Panc1 (cell line): ENCODE measurements at places on chromosomes 12 and 14.
A peak's percentile ranks its signal among the peaks of the same experiment; 100 is the strongest.

DNA sequence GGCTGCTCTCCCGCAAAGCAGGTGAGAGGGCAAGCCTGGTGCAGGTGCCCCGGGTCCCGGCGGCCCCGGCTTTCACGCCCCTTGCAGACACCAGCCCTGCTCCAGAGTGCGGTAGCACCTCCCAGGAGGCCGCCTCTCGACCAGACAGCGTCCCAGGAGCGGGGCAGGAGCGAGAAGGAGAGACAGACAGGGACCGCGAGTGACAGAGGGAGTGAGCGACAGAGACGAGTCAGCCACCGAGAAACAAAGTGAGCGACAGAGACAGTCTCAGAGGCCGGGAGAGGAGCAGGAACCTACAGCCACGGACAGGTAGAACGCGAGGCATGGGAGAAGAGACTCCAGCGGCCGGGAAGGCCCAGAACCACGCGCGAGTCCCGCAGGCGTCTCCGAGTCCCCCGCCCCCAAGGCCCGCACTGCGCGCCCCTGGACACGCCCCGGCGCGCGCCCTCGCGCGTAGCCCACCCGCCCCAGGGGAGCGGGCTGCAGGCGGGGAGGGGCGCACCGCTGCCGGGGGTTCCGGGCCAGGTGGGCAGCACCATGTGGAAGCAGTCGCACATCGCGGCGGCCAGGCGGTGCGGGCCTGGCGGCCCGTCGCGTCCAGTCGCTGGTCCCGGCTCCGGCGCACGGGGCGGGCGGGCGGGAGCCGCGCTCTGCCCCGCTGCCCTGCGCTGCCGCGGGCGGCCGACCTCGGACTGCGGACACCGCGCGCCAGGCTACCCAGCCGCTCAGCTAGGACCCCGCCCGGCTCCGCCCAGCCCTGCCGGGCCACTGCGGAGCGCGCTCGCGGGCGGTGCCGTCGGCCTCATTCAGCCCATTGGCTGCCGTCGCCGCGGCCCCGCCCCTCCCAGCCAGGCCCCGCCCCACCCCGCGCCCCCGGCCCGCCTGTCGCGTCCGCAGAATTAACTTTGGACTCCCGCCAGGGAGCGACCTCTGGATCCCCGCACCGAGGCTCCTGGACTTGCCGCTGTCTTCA is at the start of gene AHNAK2:
AHNAK2 (minus strand) TSS at position 694 of the 973 bp plus-strand sequence; CDS start at position 557, 137 bp downstream.
- H3K27me3 ChIP-seq = no peaks in the 10 kb centered on the region
- peak within 1 kb of the TSS; percentile 79 for H3K27ac ChIP-seq
- no peak for DNase-seq
- H3K36me3 ChIP-seq = peaks cover 2% of the 10 kb centered on the region; the same call in 1 of the 2 replicates
- H3K4me3 ChIP-seq = peak within 1 kb of the TSS; percentile 70
- H3K4me1 ChIP-seq = peaks cover 52% of the 10 kb centered on the region

DNA sequence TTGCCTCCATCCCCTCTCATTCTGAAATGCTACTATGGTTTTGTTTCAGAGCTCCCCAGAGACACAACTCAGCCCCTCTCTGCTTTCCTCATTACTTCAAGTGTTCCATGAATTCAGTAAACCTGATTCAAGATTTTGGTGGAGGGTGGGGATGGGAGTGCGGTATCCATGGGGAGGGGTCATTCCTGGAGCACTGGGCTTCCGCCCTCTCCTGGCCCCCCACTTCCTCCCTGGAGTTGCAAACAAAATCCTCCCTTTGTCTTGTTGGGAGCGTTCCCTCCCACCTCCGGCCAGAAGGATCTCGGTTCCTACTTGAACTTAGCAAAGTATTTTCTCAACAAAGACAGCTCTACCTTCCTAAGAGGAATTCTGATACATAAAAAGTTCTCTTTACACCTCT is 71.8 kb upstream of the LTA4H start:
- no peaks in the 10 kb centered on the region; the same call in 1 of the 2 replicates for H3K27me3 ChIP-seq
- H3K4me3 ChIP-seq = no peak overlapping the region
- no peak overlapping the region for H3K27ac ChIP-seq
- DNase-seq = no peak
- H3K4me1 ChIP-seq = no peaks in the 10 kb centered on the region

GRCh38 chr12:106845902-106846301 is 71.4 kb downstream of the RIC8B start:
- H3K36me3 ChIP-seq = peaks cover 13% of the 10 kb centered on the region
- no peak for DNase-seq
- no peak overlapping the region for H3K4me3 ChIP-seq

GRCh38 chr12:56104815-56105608 is 653 bp downstream of the PA2G4 start:
- H3K4me3 ChIP-seq = peak overlapping the region; percentile 93
- H3K36me3 ChIP-seq = peaks cover 28% of the 10 kb centered on the region
- peaks cover 20% of the 10 kb centered on the region for H3K4me1 ChIP-seq
- no peak for DNase-seq
- H3K27ac ChIP-seq = peak overlapping the region; percentile 93
- H3K27me3 ChIP-seq = no peaks in the 10 kb centered on the region; the same call in 1 of the 2 replicates

GRCh38 chr14:38794677-38795076 is 308.4 kb downstream of the SEC23A start:
- H3K4me3 ChIP-seq = no peak overlapping the region
- no peaks in the 10 kb centered on the region for H3K4me1 ChIP-seq
- DNase-seq = no peak
- H3K27me3 ChIP-seq = no peaks in the 10 kb centered on the region
- H3K36me3 ChIP-seq = no peaks in the 10 kb centered on the region

DNA sequence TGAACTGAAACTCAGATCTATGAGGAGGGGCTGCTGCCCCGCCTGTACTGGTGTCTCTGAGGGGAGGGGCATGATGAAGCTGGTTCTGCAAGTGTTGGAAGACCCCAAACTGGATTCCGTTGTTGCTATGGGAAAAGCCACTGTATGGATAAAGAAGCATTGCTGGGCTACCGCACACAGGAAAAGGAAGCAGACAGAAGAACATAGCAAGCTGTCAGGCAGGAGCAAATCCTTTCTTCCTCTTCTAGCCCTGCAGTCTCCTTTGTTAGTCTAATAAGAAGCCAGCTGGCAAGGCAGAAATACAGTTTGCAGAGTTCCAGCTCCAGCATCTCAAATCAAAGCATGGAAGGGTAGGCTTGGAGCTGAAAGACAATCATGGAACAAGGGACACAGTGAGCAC is 26.3 kb upstream of the NR1H4 start:
- H3K36me3 ChIP-seq = no peaks in the 10 kb centered on the region
- H3K4me1 ChIP-seq = no peaks in the 10 kb centered on the region
- no peak overlapping the region for H3K4me3 ChIP-seq
- no peak overlapping the region for H3K27ac ChIP-seq
- DNase-seq = no peak

DNA sequence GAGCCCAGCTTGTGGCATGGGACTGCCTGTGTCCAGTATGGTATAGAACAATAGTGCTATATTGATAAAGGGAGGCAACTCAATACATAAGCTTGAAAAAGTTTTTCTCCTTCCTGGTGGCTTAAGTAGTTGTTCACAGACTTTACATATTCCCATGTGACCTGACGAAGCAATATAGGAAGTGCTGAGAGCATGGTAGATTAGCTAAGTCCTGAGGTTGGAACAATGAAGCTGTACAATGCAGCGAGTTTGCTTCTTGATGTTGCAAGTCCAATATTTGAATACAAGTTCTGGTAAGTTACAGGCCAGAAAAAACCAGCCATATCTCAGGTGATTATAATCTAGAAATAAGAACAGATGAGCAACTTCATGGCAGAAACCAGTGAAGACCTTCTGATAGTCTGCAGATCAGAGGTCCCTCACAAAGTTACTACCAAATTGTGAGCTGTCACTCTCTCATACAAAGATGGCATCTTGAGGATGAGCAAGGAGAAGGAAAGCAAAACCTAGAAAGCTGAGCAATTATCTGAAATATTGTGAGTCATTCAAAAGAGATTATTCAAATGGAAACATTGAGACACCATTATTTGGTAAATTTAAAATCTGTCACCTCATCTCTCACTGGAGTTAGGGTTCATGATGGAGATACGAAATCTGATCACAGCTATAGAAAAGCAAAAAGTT is 72.9 kb upstream of the BTG1 start:
- H3K36me3 ChIP-seq = no peaks in the 10 kb centered on the region

DNA sequence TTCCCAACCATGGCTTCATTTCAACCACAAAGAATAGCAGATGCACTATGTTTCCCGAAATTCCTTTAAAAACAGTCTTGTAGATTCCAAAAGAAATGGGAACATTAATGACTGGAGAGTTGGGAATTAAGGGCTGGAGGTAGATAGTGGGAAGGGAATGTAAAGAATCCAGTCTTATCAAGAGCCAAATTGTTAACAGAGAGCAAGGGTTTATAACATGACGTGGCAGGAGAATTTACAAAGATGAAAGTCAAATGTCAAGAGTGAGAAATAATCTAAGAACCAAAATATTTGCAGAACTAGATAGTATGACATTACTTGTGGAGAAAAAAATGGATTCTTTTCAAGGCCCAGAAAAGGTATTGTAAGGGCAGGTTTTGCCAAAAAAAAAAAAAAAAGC is 200.9 kb downstream of the GRIN2B start:
- DNase-seq = no peak
- H3K27me3 ChIP-seq = no peaks in the 10 kb centered on the region

GRCh38 chr12:51898506-51898905 is 8.8 kb upstream of the ACVRL1 start:
- no peak overlapping the region for H3K27ac ChIP-seq
- no peak for DNase-seq
- no peak overlapping the region for H3K4me3 ChIP-seq
- H3K4me1 ChIP-seq = no peaks in the 10 kb centered on the region
- H3K27me3 ChIP-seq = no peaks in the 10 kb centered on the region

GRCh38 chr12:31423405-31423804 is 97.5 kb upstream of the SINHCAF start:
- H3K36me3 ChIP-seq = no peaks in the 10 kb centered on the region
- no peak overlapping the region for H3K4me3 ChIP-seq
- no peaks in the 10 kb centered on the region for H3K4me1 ChIP-seq
- DNase-seq = no peak
- no peak overlapping the region for H3K27ac ChIP-seq
- H3K27me3 ChIP-seq = no peaks in the 10 kb centered on the region

GRCh38 chr12:126431767-126432166 is 1366.5 kb downstream of the AACS start:
- no peak for DNase-seq
- H3K36me3 ChIP-seq = no peaks in the 10 kb centered on the region
- H3K4me3 ChIP-seq = no peak overlapping the region
- no peak overlapping the region for H3K27ac ChIP-seq
- H3K27me3 ChIP-seq = no peaks in the 10 kb centered on the region
- no peaks in the 10 kb centered on the region for H3K4me1 ChIP-seq

- no peaks in the 10 kb centered on the region for H3K4me1 ChIP-seq
- H3K27me3 ChIP-seq = no peaks in the 10 kb centered on the region
- no peak overlapping the region for H3K4me3 ChIP-seq
- no peak overlapping the region for H3K27ac ChIP-seq
Measured at GRCh38 chr14:42475289-42475688, 868.6 kb downstream of the LRFN5 start.

GRCh38 chr12:25670076-25671055 is 117.3 kb upstream of the LMNTD1 start:
- H3K4me3 ChIP-seq = no peak overlapping the region
- no peaks in the 10 kb centered on the region for H3K36me3 ChIP-seq

DNA sequence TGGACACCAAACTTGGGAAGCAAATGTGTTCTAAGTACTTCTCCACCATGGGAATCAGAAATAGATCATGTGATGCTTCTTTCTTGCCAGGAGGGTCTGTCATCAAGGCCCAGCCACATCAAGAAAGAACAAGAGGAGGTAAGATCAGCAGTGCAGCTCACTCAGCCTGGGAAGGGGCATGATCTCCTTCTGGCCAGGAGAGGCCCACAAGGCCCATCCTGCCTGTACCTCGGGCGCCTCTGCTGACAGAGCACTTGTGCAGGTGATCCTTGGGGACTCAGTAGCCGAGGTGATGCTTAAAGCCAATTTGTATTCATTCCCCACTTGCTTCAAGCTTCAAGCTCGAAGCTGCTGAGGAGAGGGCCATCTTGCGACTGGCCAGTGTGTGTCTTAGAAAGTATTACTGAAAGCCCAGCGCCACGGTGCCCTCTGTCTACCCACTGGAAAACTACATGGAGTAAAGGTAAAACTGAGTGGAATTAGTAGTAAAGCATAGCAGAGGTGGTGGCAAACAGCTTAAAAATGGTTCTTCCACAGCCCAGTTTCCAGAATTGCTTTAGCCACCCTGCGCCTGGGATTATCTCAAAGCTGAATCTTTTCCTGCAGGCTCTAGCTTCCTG is 26.2 kb downstream of the RTRAF start:
- no peak overlapping the region for H3K27ac ChIP-seq
- H3K4me1 ChIP-seq = no peaks in the 10 kb centered on the region
- no peak overlapping the region for H3K4me3 ChIP-seq

DNA sequence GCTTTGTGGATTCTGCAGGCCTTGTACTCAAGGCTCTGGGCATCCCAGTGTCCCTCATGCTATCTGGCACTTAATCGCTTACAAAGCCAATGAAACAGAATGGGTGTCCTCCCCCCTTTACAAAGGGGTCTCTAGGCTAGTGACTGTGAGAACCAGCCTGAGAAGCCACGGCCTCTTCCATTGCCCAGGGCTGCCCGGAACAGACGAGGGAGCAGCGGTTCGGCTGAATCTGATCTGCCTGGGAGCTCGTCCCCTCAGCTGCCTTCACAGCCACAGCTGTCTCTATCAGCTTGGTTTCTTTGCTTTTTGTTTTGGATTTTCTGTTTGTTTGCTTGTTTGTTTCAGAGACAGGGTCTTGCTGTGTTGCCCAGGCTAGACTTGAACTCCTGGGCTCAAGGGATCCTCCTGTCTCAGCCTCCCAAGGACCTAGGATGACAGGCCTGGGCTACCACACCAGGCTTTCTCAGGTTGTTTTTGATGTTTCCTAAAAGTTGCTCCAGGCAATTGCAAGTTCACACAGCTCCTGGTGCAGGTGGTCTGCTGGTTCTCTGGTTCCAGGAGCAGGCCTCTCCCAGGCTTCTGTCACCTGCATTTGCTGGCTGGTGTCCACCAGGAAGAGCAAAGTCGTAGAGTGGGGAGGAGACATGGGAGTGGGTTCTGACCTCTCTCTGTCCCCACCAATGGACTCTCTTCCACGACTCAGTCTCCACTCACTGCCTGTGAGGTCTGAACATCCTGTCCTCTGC is 10.9 kb upstream of the RIN3 start:
- H3K27ac ChIP-seq = no peak overlapping the region
- DNase-seq = no peak
- no peaks in the 10 kb centered on the region for H3K36me3 ChIP-seq
- H3K4me3 ChIP-seq = no peak overlapping the region

- H3K27ac ChIP-seq = no peak overlapping the region
- no peaks in the 10 kb centered on the region for H3K36me3 ChIP-seq
- H3K4me1 ChIP-seq = no peaks in the 10 kb centered on the region
- H3K4me3 ChIP-seq = no peak overlapping the region
- DNase-seq = no peak
Measured at GRCh38 chr12:25929142-25929541, 29.3 kb upstream of the RASSF8 start.

- no peak for DNase-seq
- H3K27ac ChIP-seq = no peak overlapping the region
- H3K36me3 ChIP-seq = no peaks in the 10 kb centered on the region
- H3K27me3 ChIP-seq = no peaks in the 10 kb centered on the region
- H3K4me1 ChIP-seq = no peaks in the 10 kb centered on the region
Measured at GRCh38 chr12:129873833-129874208, 30.0 kb downstream of the TMEM132D start.

DNA sequence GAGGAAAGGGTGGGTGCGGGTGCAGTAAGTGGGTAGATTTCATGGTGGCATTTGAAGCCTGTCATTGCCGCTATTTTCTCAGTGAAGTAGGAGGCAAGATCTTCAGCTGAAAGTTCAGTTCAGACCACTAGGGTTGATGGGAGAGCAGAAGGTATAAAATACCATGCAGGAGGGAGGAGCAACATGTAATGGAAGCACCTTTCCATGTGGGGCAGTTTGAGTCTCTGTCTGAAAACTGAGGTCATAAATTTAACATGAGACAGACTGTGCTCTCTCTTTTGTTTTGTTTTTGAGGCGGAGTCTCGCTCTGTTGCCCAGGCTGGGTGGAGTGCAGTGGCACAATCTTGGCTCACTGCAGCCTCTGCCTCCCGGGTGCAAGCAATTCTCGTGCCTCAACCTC is 22.7 kb downstream of the LRRC74A start:
- no peak for DNase-seq
- no peak overlapping the region for H3K27ac ChIP-seq
- H3K4me3 ChIP-seq = no peak overlapping the region
